ENCODE measurements at places on chromosomes 13 and 19.

- H3K27me3 ChIP-seq, result no peaks in the 10 kb centered on the region
- H3K36me3 ChIP-seq, result no peaks in the 10 kb centered on the region
Measured at GRCh38 chr19:20153281-20153680, 13.7 kb upstream of the ZNF486 start.

DNA sequence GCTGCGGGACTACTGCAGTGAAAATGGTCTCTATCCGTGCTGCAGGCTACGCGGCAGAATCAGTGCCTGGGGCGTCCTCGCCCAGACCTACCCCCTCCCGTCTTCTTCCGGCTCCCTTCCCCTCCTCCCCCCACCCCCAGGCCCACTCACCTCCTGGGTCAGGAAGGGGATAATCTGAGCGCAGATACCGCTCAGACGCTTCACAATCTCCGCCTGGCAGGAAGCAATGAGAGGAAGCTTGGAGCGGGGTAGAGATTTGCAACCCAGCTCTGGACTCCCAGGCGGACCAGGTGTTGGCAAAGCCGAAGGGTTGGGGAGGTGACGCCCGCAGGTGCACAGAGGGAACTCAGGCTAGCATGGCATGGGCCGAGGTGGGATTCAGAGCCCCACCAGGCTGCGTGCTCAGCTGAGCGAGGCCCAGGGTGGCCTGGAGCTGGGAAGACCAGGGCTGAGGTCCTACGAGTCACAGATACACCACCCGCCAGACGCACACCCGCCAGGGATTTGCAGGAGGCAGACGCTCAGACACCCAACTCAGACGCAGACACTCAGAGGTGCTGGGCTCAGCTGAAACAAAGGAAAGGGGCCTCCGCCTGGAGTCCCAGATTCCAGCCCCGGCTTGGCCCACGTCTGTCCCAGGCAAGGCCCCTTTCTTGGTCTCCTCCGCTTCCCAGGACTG lies 4.1 kb downstream of the TLE2 start:
- H3K36me3 ChIP-seq, result no peaks in the 10 kb centered on the region
- no peak overlapping the region for H3K4me3 ChIP-seq
- no peak for DNase-seq
- H3K4me1 ChIP-seq, result no peaks in the 10 kb centered on the region

GRCh38 chr19:11377237-11377636 lies 2.8 kb downstream of the SWSAP1 start:
- no peaks in the 10 kb centered on the region for H3K27me3 ChIP-seq
- H3K4me3 ChIP-seq, result no peak overlapping the region
- peak overlapping the region; percentile 63 for H3K27ac ChIP-seq
- peaks cover 28% of the 10 kb centered on the region for H3K4me1 ChIP-seq
- DNase-seq, result no peak
- H3K36me3 ChIP-seq, result no peaks in the 10 kb centered on the region

DNA sequence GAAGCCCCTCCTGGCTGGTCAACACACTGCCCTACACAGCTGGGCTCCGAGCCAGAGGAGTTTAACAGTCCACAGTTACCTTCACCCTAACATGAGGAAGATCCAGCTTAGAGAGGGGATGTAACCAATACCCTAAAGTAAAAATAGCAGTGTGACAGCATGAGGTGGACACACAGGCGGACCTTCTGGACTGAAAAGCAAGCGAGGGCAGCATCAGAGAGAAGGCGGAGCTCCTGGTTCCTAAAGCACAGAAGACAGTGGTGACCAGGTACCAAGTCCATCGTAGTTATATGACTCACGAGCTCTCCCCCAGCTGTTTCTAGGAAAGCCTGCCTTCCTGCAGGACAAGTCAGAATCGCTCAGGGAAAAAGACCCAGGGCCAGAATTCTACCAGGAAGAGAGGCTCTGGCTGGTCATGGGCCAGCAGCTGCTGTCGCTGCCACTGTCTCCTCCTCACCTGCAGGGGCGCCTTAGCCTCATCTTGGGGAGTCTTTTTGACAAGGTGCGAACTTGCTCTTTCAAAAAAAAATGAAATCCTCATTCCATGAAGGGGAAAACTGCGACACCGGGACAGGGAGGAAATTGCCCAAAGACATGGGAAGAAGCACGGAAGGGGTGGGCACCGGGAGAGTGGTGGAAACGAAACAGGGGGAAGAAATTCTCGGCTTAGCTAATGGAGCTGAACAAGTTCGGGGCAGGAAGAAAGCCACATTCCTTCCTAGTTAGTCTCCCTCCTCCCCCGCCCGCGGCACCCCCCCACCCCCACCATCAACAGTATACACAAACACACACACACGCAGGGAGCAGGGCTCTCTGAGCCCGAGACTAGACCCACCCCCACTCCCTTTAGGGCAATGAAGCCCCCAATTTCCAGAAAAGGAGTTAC lies 1.7 kb downstream of the ELL start:
- no peaks in the 10 kb centered on the region for H3K27me3 ChIP-seq
- no peaks in the 10 kb centered on the region for H3K36me3 ChIP-seq
- no peak for DNase-seq
- H3K4me3 ChIP-seq, result peak overlapping the region; percentile 98

DNA sequence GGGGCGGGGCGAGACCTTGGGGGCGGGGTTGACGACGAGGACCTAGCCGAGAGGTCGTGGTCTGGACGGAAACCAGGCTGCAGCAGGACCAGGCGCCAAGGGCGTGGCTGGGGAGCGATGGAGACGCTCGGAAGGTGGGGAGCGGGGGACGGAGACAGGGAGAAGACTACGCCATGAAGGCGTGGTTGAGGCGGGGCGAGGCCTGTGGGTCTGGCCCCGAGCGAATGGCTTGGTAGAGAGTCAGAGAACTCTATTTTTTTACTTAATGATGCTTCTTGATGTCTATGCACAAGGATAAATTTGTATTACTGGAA lies 674 bp upstream of the FBXL12 start:
- H3K4me1 ChIP-seq, result peaks cover 3% of the 10 kb centered on the region
- H3K36me3 ChIP-seq, result peaks cover 3% of the 10 kb centered on the region
- H3K27ac ChIP-seq, result no peak overlapping the region

GRCh38 chr19:34639491-34640085 lies 37.4 kb downstream of the SCGB2B2 start:
- H3K27ac ChIP-seq, result no peak overlapping the region
- no peaks in the 10 kb centered on the region for H3K36me3 ChIP-seq
- peak; percentile 13 for DNase-seq
- no peaks in the 10 kb centered on the region for H3K4me1 ChIP-seq
- H3K4me3 ChIP-seq, result no peak overlapping the region
- H3K27me3 ChIP-seq, result no peaks in the 10 kb centered on the region

DNA sequence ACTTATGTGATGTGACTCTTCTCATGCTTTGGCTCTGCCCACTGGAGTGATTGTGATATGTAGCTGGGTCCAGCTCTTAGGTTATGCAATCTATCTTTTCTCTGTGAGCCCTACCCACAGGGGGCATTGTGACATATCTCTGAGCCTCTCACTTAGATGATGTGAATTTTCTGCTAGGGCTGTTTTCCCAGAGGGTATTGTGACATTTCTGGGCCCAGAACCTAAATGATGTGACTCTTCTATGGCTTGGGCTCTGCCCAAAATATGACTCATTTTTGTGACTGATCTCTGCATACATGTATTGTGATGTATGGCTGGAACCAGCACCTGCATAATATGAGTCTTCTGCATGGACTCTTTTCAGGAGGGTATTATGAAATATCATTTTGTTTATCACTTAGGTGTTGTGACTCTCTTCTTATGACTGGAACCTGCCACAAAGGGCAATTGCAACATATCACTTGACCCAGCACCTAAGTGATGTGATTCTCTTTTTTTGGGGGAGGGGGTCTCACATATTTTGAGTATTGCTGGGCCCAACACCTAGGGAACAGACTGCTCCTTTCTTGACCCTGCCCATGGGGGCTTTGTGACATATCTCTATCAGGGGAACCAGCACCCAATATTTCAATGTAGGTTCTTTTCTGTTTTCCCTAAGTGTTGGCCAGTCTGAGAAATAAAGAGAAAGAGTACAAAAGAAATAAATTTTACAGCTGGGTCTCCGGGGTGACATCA lies 12.1 kb upstream of the ZNF254 start:
- no peaks in the 10 kb centered on the region for H3K4me1 ChIP-seq
- H3K36me3 ChIP-seq, result no peaks in the 10 kb centered on the region
- no peaks in the 10 kb centered on the region for H3K27me3 ChIP-seq

DNA sequence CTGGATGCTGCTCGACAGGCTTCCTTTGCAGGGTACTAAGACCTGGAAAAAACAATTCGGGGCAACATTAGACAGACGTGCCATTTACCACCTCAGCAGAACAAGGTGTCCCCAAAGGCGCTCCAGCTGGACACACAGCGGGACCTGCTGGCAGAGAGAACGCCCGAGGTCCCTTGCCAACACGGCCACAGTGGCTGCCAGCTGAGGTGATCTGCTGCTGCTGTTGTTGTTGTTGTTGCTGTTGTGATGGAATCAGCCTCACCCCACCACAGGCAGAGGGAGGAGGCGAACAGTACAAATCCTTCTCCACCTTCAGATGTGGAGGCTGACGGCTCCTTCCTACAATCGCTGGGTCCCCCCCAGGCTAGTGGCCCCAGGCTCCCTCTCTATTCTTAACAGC lies 25.2 kb downstream of the ANKRD27 start:
- peaks cover 3% of the 10 kb centered on the region for H3K4me1 ChIP-seq
- no peak overlapping the region for H3K27ac ChIP-seq
- peaks cover 11% of the 10 kb centered on the region for H3K36me3 ChIP-seq
- no peak for DNase-seq
- no peak overlapping the region for H3K4me3 ChIP-seq

GRCh38 chr19:36527873-36528193 lies 238 bp downstream of the ZNF260 start:
- H3K36me3 ChIP-seq, result no peaks in the 10 kb centered on the region
- DNase-seq, result no peak
- H3K27me3 ChIP-seq, result no peaks in the 10 kb centered on the region
- peak overlapping the region; percentile 83 for H3K27ac ChIP-seq
- peak overlapping the region; percentile 76 for H3K4me3 ChIP-seq

DNA sequence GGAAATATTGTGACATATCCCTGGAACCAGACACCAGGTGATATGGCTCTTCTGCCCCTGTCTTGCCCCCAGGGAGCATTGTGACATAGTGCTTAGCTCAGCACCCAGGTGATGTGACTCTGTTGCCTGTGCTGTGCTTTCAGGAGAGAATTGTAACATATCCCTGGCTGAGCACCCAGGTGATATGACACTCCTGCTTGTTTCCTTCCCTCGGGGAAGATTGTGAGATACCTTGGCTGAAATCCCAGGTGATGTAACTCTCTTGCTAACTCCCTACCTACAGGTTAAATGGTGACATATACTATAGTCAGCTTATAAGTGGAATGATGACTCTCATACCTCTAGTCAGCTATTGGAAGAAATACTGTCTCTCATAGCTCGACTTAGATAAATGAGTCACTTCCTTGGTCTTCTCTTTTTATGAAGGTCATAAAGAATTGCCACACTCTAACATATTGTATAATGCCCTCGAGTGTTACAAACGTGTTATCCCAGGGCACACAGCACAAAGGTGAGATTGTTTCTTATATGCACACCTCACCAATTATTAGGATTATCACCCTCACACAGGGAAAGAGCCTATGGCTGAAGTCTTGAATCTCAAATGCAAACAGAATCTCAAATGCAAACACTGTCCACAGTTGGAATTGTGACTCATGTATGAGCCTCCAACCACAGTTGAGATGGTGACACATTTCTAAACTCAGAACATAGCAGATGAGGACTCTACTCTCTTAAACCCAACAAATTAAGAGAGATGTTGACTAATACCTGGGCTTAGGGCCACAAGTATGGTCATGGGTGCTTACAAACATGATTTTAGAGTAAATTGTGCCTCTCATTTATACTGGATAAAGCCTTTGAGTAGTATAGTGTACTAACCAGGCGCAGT lies 32.7 kb upstream of the ZNF254 start:
- H3K27ac ChIP-seq, result no peak overlapping the region
- no peaks in the 10 kb centered on the region for H3K27me3 ChIP-seq
- DNase-seq, result no peak
- peaks cover 8% of the 10 kb centered on the region for H3K36me3 ChIP-seq
- no peak overlapping the region for H3K4me3 ChIP-seq

Data from GM12878 (cell line).